ENCODE measurements at places on chromosomes 3 and 15.

GRCh38 chr15:48778331-48778730 is 32.5 kb downstream of the CEP152 start:
- DNase-seq = no peak

DNA sequence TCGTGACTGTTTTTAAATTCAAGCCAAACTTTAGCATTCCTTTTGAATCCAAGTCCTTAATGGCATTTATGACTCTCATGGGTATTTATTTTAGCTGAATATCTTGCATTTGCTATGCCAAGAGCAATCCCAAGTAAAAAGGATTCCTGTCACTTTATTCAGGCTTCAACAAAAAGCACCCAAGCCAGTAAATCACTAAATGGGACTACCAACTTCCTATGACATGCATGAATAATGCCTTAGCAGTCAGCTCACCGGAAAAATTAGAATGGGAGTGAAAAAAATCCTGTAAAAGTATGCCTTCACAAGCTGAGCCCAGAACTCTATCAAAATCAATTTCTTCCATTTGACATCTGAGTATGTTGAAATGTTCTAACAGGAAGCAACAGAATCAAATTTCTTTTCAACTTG is 1297.9 kb downstream of the ROBO2 start:
- peak; percentile 41 for DNase-seq

GRCh38 chr3:153023896-153024295 is 138.1 kb upstream of the RAP2B start:
- DNase-seq = no peak

DNA sequence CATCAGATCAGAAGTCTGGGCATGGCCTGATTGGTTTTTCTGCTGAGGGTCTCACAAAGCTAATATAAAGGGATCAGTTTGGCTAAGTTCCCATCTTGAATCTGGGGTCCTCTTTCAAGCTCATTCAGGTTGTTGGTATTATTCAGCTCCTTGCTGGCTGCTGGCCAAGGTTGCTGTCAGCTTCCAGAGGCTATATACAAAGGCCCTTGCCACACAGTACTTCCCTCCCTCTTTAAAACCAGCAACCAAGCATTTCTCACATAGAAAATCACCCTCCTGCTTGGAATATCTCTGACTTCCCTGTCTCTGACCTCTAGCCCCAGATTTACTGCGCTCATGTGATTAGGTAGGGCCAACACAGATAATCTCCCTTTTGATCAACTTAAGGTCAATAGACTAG is 442.9 kb downstream of the ERC2 start:
- no peak for DNase-seq

GRCh38 chr3:40166997-40167396 is 142.5 kb upstream of the EIF1B start:
- no peak for DNase-seq

DNA sequence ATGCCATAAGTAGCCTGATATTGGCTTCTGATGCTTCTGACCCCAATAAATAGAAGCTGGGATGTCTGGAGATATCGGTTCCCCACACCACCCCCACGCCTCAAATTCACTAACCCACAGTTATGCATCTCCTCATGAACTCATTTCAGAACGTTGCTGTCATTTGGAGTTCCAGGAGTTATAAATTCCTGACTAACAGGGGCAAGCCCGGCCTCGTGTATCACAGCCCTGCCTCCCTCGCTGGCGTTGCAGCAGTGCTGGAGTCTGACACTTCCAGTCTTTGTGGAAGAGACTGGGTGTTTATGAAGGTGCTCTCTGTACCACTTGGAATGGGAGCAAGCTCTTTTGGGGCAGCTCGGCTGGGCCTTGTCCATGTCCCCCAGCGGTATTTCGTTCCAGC is 101.0 kb downstream of the ANP32A start:
- no peak for DNase-seq

DNA sequence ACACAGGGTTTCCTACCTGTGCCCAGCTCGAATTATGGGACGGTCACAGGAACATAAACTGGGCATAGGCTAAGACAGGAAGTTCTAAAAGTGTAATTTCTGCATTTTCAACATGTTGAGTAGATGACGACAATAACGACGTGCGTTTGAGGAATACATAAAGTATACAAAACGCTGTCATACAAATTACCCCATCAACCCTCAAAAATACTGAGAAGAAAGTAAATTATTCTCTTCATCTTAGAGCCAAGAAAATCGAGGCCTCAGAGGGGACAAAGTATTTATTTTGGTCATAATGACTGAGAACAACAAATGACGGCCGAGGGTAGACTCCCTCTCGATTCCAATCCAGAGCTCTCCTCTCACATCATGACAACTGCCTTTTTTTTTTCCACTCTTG is 60.8 kb downstream of the RUBCN start:
- no peak for DNase-seq

GRCh38 chr3:54206874-54207273 is 84.5 kb downstream of the CACNA2D3 start:
- DNase-seq = no peak

- DNase-seq = no peak
Observed at GRCh38 chr3:182837855-182838454, 44.7 kb downstream of the ATP11B start.

GRCh38 chr3:41199866-41200668 is 762 bp downstream of the CTNNB1 start:
- no peak for DNase-seq

DNA sequence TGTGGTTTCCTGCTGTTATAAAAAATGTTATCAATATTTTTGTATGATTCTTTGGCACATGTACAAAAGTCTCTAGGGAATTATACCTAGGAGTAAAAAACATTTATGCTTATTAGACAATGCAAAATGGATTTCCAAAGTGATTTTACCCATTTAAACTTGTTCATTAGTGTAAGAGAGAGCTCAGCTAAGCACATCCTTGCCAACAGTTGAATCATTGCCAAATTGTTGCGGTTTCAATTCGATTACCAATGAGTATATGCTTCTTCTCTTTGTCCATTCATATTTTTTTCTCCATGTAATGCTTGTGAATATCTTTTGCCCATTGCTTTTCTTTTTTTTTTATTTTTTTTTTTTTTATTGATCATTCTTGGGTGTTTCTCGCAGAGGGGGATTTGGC is 17.2 kb downstream of the CASR start:
- DNase-seq = no peak

DNA sequence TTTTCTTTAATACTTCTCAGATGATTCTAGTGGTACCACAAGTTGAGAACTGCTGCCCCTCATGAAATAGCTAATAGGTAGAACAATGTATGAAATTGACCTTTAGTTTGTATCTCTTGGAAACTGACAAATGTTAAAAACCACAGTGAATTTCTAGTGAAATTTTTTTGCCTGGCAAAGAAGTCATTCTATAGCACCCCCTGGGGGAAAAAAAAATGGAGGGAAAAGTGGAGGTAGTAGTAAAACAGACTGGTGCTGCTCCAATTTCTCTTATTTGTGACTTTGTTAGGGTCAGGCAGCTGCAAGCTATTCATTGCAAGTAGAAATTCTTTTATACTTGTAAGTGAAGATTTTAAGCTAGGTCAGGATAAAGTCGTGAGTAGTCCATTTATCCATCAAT is 605.0 kb downstream of the NLGN1 start:
- DNase-seq = no peak

GRCh38 chr3:66355394-66355793 is 134.6 kb downstream of the SLC25A26 start:
- DNase-seq = no peak

DNA sequence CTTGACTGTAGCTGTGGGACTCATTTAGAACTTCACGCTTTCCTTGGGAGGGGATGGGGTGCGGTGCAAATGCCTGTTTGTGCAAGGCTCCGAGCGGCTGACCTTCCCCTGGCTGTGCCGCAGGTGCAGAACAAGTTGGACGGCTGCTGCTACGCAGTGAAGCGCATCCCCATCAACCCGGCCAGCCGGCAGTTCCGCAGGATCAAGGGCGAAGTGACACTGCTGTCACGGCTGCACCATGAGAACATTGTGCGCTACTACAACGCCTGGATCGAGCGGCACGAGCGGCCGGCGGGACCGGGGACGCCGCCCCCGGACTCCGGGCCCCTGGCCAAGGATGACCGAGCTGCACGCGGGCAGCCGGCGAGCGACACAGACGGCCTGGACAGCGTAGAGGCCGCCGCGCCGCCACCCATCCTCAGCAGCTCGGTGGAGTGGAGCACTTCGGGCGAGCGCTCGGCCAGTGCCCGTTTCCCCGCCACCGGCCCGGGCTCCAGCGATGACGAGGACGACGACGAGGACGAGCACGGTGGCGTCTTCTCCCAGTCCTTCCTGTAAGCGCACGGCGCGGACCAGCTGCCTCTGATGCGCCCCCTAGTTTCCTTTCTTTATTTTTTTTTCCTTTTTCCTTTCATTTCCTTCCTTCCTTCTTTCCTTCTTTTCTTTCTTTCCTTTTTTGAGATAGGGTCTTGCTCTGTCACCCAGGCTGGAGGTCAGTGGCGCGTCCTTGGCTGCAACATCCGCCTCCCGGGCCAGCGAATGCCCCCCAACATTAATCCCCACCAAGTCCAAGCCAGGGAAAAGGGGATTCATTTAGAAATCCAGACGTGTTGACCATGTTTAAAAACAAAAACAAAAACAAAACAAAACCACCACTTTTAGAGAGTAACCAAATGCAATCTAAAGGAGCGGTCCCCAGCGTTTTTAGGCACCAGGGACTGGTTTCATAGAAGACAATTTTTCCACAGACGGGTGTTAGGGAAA is 42.7 kb downstream of the EIF2AK4 start:
- DNase-seq = peak; percentile 23

DNA sequence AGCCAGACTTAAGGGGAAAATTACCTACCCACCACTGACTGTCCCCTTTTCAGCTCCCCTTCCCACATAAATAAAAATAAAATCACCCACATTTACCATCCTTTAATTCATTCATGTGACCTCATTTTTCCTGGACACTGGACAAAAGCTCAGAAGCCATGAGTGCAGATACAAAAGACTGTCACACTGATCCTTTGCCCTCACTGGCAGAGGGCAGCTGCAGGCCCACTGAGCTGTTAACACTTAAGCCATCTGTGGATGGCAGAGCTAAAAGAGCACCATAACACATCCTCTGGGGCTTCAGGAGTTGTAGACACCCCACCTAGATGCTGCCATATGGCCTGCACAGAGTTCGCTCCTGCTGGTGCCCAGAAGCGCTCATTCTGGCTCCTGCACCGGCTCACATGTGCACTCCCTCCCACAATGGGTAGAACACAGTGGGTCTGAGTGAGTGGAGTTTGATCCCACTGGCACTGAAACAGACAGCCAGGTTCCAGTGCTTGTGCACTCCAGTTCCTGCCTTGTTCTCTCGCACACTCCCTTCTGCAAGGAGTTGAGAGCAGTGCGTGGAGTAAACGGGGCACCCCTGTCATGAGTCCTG is 38.8 kb downstream of the EDC3 start:
- no peak for DNase-seq

GRCh38 chr15:85727068-85727467 is 67.7 kb downstream of the KLHL25 start:
- DNase-seq = no peak

GRCh38 chr3:194162817-194163584 is 27.1 kb downstream of the HES1 start:
- DNase-seq = no peak

GRCh38 chr3:139935866-139936817 is 1.2 kb downstream of the CLSTN2 start:
- DNase-seq = no peak

DNA sequence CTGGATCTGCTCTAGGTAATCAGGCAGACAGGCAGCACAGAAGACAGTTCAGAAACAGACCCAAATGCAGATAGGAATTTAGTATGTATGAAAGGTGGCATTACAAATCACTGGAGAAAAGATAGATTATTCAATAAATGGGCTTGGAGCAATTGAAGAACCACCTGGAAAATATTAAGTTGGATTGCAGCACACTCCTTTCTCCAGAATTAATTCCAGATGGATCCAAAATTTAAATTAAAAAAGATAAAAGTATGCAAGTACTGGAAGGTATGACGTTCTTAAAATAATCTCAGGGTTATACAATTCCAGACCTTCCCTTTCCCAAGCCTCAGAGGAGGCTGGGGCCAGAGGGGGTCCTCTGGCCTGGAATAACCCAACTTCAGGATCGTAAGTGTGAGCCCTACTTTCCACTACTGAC is 32.5 kb downstream of the HRH1 start:
- DNase-seq = peak; percentile 77

DNA sequence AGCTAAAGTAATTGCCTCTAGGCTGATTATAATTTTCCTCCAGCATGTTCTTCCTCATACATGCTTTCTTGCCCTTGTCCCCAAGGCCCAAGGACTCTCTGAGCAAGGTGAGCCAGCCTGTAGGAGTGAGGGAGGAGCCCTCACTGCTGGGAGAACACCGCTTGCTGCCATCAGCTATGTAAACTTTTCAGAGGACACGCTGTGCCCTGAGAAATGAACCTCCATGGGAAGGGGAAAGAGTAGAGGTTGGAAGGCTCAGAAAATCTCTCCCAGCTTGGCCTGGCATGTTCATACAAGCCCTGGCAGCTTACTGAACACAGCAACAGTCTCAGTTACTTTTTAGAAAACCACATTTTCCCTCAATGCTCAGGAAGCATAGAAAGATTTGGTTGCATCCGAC is 103.0 kb upstream of the SLC24A5 start:
- DNase-seq = no peak

DNA sequence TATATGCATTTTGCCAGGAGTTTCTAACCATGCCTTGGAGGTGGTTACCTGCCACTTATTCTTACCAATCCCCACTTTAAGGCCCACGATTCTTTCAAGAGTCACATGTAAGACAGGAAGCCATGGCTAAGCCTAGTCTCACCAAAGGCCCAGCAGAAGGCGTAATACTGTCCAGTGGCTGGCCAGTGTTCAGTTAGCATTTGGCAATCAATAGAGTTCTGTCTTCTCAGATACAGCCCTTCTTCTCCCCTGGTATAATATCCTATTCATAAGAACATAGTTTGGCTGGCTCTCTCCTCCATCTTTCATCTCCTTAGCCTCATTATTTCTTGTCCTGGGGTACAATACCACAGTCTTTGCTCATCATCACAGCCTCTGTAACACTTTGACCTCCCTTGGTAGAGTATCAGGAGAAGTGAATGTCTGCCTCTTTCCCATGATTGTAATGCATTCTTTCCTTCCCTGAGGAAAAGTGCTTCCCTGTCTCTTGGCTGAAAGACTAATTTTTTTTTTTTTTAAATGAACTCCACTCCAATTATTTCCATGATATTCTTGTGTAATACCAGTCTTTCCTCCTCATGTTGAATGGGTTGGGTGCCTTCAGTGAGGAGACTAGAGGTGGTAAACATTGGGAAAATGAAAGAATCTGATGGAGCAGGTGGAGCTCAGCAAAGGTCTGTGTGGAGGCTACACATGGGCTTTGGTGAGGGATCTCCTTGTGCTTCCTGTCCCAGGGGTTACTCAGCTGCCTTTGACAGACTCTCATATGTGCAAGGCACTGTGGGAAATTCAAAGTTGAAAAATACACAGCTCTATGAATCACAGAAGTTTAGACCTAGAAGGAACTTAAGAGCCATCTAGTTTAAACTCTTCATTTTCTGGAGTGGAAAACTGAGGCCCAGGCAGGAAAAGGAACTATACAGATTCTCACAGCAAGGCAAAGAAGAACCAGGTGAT is 218.2 kb downstream of the P3H2 start:
- no peak for DNase-seq
